ENCODE measurements at places on chromosomes 3 and 15.

DNA sequence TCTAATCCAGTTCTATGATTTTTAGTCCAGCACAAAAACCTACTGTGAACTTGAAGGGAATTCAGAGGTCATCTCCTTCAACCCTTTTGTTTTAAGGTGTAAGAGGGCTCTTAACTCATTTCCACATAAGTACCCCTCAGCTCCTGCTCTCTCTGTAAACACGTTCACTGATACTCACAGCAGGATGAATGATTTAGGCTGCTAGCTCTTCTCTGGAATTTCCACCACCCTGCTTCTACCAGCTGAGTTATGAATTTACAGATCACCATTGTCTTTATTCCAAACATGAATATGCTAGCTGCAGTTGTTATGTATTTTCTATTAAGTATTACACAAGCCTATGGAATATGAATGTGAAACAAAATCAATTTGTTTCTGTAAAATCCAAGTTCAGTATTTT, 101.3 kb upstream of the NANOGP8 start:
- DNase-seq: no peak

- no peak for DNase-seq
These were observed 13.6 kb upstream of the ADAMTS17 start for GRCh38 chr15:100355342-100355741.

DNA sequence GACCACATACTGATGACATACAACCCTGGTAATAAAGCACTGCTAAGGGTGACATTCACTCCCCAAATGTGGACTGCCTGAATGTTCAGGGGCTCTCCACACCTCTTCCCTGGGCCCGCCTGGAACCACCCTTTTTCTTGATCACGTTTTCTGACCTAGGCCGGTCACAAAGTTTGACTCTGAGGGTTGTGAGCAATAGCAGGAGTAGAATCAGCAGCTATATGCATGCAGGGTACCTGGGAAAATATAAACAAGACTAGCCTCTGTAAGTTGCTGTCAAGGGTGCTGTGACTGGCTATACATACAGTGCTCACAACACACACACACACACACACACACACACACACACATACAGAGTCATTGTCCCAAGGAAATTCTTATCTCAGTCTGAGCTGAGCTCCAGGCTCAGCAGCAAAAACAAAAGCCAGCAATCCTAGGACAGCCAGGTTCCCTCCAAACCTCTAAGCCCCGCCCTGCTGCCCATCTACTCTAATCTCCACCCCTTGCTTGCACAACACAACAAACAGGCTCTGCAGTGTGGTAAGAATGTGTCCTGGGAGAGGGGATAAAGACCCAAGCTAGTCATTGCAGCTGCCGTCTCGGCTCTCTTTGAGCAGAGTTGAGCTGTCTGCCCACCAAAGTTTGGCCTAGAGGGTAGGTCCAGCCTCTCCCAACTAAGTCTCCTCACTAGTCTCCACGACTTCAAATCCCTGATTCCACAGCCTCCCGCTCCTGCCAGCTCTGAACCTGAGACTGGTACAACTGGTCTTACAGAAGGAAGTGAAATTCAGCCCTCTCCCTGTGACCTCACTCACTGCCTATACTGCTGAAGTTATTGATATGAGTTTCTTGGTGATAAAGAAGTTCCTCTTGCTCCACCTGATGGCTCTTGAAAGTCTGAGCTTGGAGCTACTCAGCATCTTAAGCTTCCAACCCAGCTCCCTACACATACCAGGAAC, 2.2 kb downstream of the BMF start:
- no peak for DNase-seq

- DNase-seq: no peak
These were observed 271.5 kb upstream of the COL8A1 start for GRCh38 chr3:99366663-99367429.

- no peak for DNase-seq
These were observed 20.9 kb downstream of the PDE8A start for GRCh38 chr15:85002517-85002916.

- DNase-seq: no peak
These were observed 2.5 kb downstream of the OR5K2 start for GRCh38 chr3:98500019-98500418.

- DNase-seq: no peak
These were observed at the start of gene CDV3 for GRCh38 chr3:133573629-133574194. TSS of gene CDV3 (plus strand) at chr3:133573686. CDS start at chr3:133574045, 359 bp downstream.

DNA sequence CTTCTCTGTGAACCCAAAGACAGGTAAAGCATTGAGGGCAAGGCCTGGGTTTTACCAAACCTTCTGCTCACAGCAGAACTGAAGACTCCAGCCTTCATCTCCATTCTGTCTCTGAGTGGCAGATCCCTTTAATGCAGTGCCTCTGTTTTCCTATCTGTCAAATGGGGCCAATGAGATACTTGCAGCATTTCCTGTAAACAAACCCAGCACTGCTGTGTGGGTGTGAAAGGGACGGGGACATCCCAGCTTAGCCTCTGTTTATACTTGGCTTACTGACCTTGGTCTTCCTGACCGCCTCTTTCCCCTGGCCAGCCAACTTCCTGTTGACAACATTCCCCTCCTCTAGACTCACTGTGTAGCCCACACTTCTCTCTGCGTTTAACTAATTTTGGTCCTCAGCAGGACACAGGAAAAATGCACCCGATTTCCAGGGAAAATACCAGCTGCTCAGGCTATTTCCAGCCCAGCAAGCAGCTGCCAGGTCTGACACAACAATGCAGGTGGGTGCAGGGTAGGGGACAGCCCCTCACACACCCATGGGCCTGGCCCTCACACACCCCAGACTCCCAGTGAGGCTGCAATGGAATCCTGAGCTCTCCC, 105.9 kb upstream of the HERC1 start:
- DNase-seq: no peak

DNA sequence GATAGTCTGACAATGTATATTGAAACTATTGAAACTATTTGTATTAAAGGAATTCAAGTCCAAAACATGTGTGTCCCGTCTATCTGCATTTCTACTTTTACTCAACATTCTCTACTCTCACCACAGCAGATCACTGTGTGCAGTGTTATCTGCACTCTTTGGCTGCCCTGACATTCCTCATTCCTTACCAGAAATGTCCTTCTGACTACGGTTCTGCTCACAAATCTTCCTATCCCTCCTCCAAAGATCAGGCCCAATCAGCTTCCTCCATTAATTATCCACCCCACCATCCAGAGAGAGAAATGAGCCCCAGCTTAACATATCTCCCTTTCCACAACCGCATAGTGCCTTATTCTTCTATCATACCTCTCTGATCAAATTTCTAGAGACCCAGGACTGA, 94.7 kb downstream of the TBL1XR1 start:
- DNase-seq: no peak
